ENCODE measurements at places on chromosomes 13 and 19.
A peak's percentile ranks its signal among the peaks of the same experiment; 100 is the strongest.

DNA sequence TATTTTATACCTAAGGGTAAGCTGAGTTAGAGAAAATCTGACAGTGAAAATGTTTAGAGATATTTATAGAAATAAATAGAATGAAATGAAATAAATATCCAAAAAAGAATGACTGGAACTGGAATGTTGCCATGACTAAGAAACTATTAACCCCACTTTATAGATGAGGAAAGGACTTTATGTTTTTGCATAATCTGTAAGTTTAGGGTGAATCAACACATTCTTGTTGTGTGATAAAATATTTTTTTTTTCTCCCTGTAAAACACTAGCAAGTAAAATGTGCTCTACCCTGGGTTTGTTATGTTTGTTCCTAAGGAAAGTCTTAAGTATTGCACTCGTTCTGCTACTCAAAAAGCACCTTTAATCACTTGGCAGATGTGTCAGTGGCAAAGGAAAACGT lies 83.8 kb upstream of the KL start:
- no peak for DNase-seq

GRCh38 chr13:74860789-74861188 lies 621.2 kb downstream of the TBC1D4 start:
- DNase-seq = no peak

GRCh38 chr19:58154287-58154678 lies 3.7 kb upstream of the ZNF329 start:
- DNase-seq = no peak

DNA sequence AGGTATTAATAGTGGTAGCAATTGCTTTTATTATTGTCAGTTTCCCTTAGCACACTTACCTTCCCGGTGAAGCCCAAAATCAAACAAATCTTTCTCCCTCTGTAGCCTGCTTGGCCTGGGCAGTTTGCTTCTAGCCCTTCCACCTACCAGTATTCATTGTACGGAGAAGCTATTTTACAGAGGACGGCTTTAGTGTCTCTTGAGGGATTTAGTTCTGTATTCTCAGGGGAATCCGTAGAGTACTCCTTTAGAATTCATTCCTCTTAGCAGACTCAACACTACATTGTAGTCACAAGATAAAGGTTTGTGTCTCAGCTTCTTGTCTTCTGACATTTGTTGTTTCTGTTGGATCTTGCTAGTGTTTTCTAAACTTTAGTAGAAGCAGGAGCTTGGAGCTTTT lies 24.1 kb upstream of the WTIP start:
- no peak for DNase-seq

- DNase-seq = no peak
These were observed 24.4 kb downstream of the ZNF175 start for GRCh38 chr19:51595190-51596175.

- DNase-seq = no peak
These were observed 1.3 kb downstream of the UBL3 start for GRCh38 chr13:29849071-29849631.

- DNase-seq = no peak
These were observed 117.5 kb downstream of the ATP8A2 start for GRCh38 chr13:25489238-25489637.

DNA sequence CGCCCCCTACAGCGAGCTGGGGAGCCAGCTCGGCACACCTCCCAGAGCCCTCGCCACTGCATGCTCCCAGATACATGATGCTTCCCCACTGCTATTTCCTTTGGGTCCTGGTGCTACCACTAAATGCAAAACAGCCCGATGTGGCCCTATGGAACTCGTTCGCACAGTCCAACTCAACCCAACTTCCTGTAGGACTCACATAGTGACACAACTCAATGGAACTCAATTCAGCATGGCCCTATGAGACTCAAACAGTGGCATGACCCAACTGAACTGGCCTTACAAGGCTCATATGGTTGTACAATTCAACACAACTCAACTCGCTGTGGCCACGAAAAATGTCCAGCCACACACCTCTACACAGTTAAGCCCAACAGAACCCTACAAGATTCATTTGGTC lies 3.5 kb downstream of the KCNA7 start:
- DNase-seq = no peak

GRCh38 chr19:58482372-58482771 lies 6.2 kb downstream of the ZNF446 start:
- DNase-seq = no peak

- DNase-seq = no peak
These were observed 131.5 kb upstream of the USP29 start for GRCh38 chr19:56988299-56988698.

DNA sequence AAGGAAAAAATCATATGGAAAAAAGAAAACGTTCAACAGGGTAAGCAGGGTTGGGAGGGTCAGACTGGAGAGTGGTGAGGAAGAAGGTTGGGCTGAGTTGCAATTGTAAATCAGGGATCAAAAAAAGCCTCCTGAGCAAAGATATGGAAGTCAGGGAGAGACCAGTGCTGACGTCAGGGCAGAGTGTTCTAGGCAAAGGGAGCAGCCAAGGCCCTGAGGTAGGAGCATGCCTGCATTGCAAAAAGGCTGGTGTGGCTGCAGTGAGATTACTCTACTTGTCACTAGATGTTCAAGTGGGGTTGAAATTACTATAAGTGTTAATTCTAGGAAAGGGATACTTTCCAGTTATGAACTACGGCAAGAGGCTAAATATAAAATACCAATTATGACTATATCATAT lies 562.0 kb downstream of the MYO16 start:
- DNase-seq = no peak

DNA sequence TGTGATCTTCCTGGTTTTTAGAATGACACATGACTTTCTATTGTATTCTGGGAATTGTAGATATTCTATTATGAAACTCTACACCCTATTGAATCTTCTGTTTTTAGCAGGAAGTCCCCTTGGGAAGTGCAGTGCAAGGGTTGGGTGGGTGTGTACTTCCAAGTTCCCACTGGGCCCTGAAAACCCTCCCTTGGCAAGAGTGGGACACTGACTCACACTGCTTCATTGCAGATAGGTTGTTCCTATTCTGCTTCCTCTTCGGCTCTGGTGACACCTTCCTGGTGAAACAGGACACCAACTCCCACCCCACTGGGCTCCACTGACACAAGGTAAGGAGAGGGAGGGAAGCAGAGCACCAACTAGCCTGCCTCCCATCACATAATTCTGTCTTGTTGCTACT lies 121.8 kb downstream of the KCTD12 start:
- DNase-seq = no peak

DNA sequence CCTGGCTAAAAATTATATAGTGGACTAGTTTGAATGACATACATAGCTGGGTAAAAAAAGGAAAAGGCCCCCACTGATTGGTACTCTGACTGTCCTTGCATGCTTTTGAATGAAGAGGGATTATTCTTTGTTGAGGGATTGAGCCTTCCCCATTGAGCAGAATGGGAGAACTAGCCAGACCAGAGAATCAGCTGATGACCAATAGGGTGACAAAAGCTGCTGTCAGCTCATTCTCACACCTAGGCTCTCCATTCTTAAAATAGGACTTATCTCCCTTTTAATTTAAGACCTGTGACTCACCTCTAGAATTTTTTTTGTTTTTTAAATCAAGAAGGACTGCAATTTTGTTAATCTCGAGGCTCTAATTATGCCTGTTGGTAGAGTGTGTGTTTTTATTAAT lies 79.3 kb downstream of the CRYL1 start:
- DNase-seq = no peak

DNA sequence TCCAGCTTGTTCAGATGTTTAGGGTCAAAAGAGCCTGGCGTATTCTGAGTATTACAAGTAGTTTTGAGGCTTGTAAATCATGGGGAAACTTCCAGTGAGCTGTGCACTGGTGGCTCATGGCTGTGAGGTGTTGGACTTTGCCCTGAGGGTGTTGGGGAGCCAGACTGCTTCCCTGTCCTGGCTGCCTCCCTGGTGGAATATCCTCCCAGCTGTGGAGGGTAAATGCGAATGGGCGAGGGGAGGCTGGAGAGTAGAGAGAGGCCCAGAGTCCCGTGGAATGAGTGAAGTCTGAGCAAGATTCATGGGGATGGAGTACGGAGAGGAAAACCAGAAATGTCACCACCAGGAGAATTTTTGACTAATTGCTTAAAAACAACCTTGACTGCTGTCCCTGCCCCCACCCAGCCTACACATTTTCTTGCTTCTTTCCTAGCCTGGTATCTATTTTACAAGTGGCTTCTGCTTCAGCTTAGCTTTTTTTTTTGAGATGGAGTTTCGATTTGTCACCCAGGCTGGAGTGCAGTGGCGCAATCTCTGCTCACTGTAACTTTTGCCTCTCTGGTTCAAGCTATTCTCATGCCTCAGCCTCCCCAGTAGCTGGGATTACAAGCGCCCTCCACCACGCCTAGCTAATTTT lies 3.7 kb downstream of the SNRPA start:
- DNase-seq = no peak

DNA sequence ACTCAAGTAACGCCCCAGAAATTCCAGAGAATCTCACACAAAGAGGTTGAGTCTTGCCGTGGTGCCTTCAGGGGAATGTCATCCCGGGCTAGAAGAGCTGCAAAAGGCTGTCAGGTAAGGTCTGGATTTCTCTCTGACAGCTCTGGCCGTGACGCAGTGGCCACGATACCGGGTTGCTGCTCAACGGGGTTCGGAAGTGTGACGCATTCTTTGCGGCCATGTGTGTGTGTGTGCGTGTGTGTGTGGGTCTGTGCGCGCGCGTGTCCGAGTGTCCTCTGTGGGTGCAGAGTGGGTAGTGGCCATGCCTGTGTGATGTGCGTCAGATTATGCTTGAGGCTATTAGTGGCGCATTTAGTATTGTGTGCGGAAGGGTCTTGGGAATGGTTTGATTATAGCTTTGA lies 306 bp downstream of the ZNF540 start:
- DNase-seq = no peak

GRCh38 chr19:10045371-10045770 lies 32.1 kb downstream of the RDH8 start:
- DNase-seq = no peak

DNA sequence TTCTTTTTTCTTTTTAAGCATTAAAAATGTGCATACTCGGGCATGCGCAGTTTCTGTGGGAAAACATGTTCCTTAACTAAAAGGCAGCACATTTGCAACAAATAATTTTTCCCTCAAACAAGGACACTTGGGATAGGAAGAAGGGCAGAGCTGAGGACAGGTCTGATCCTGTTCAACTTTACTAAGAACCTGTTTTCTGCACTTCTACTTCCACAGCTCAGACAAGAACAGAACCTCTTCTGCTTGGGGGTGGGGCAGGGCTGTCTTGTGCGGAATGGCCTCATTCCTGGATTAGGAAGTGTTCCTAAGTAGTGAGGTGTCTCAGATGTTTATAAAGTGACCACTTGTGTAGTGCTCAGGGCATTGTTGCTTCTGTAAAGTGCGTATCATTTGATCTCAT lies 18.3 kb downstream of the SAFB start:
- DNase-seq = no peak

DNA sequence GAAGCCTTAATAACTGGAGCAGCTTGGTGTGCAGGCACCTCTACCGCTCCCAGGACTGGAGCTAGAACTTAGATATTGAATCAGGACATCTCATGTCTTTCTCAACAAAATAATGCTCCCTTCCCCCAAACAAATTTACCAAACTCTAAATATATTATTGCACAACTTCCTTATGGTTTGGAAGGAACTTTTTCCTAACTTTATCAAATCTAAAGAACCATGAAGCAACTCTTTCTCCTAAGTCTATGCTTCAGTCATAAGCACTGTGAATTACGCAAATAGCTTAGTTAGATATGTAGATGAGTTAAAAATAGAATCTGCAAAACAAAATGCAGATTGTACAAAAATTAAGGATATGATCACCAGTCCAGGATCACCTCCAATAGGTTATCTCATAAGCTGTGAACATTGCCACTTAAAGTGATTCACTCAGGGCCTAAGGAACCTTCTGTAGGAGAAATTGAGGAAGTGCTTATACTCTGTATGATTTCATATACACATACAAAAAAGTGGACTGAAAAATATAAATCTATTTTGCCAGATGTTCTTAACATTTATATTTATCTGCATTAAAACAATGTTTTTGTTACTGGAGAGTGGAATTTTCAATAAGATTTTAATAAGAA lies 20.4 kb upstream of the MAB21L1 start:
- DNase-seq = no peak

DNA sequence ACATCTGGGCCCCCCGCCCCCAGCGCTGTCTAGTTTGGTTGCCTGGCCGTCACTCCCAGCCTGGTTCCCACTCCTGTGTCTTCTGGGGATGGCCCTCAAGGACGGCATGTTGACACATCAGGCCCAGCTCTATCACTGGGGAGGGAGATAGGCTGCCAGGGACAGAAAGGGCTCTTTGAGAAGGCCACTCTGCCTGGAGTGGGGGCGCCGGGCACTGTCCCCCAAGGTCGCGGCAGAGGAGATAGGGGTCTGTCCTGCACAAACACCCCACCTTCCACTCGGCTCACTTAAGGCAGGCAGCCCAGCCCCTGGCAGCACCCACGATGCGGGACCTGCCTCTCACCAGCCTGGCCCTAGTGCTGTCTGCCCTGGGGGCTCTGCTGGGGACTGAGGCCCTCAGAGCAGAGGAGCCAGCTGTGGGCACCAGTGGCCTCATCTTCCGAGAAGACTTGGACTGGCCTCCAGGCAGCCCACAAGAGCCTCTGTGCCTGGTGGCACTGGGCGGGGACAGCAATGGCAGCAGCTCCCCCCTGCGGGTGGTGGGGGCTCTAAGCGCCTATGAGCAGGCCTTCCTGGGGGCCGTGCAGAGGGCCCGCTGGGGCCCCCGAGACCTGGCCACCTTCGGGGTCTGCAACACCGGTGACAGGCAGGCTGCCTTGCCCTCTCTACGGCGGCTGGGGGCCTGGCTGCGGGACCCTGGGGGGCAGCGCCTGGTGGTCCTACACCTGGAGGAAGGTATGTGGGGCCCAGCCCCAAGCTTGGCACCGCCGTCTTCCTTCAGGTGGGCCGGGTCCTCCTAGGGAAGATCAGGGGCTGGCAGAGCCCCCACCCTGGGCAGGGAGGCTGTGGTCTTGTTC lies at the start of gene AMH:
Gene AMH, plus strand, starts transcription at position 314 of the 857 bp plus-strand sequence. Its CDS starts 10 bp downstream, at position 324.
- no peak for DNase-seq

DNA sequence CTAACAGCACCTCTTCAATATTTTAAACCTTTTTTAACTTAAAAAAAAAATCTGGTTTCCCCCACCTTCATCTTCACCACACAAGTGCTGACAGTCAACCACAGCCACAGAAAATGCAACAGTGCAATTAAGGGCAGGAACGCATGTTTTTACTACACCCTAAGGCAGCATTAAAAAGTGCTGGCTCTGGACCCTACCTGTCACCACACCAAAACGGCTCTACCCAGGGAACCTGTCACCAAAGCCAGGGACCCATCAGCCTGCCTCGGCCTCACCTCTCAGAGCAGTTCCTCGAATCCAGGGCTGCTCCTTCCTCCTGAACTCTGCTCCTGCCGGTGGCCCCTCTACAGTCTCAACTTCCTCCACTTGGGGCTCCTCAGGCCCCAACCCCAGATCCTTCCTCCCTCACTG lies 22.5 kb upstream of the SLC35E1 start:
- no peak for DNase-seq

DNA sequence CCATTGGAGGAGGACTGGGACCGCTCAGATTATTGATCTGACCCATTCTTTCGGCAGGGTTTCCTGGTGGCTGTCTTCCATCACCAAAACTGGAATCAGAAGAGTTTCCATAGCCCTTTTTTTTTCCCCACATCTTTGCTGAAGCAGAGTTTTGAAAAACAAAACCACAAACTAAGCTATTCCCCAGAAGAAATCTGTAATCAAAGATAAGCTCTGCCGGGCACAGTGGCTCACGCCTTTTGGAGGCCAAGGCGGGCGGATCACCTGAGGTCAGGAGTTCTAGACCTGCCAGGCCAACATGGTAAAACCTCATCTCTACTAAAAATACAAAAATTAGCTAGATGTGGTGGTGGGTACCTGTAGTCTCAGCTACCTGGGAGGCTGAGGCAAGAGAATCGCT lies 4.2 kb upstream of the ICAM1 start:
- DNase-seq = no peak

GRCh38 chr19:14555918-14556661 lies 15.8 kb downstream of the NDUFB7 start:
- DNase-seq = no peak

GRCh38 chr13:30408319-30409101 lies 13.8 kb upstream of the UBE2L5 start:
- DNase-seq = peak; percentile 97

Data from vagina (tissue), 2 donors.